ENCODE measurements at places on chromosomes 6 and 20. TPM values are rescaled to one million over a fixed set of nuclear protein-coding genes. Genes with fewer than 3 reads are reported as not detected.

The ZNF831 gene
- total RNA-seq: 0.18 TPM

The BPIFB2 gene
- not detected for total RNA-seq

The ATP9A gene
- total RNA-seq: 39.4 TPM

The ZBTB12 gene
- 2.7 TPM for total RNA-seq

The CAGE1 gene
- total RNA-seq: 0.04 TPM

The BPIFB4 gene
- total RNA-seq: 0.09 TPM

The LINC00237 gene
- total RNA-seq: 0.18 TPM

The PDE7B gene
- total RNA-seq: 10.3 TPM

The MCHR2 gene
- total RNA-seq: not detected

The YWHAB gene
- 62.7 TPM for total RNA-seq

The KCNK15 gene
- 0.27 TPM for total RNA-seq

The MCCD1 gene
- total RNA-seq: not detected

The WFDC10B gene
- not detected for total RNA-seq

The PTK6 gene
- not detected for total RNA-seq

The BMP6 gene
- total RNA-seq: 1.3 TPM

The SLX4IP gene
- total RNA-seq: 4.4 TPM

The NFATC2 gene
- total RNA-seq: 3.8 TPM

The EYA2 gene
- 1.5 TPM for total RNA-seq

The CSTF1 gene
- 30.9 TPM for total RNA-seq

The GTF2H4 gene
- total RNA-seq: 15.5 TPM

The CCN5 gene
- total RNA-seq: 0.18 TPM

The MATN4 gene
- total RNA-seq: 0.58 TPM

The SIRPB1 gene
- 0.13 TPM for total RNA-seq

The SSTR4 gene
- not detected for total RNA-seq

The ARFGEF3 gene
- total RNA-seq: 1.1 TPM

The HSF2 gene
- total RNA-seq: 30.8 TPM

The RBM24 gene
- total RNA-seq: 157 TPM

The ZNF391 gene
- total RNA-seq: 3.0 TPM

The RBPJL gene
- not detected for total RNA-seq

The HNF4A gene
- total RNA-seq: under 0.01 TPM

The FRK gene
- total RNA-seq: 0.40 TPM

The THBD gene
- 5.1 TPM for total RNA-seq

The PPP1R3G gene
- 2.6 TPM for total RNA-seq

The TGM3 gene
- total RNA-seq: 0.49 TPM

The CST5 gene
- not detected for total RNA-seq

The PCMTD2 gene
- total RNA-seq: 41.4 TPM

The RAMACL gene
- 0.71 TPM for total RNA-seq

The HLA-DPB1 gene
- 12.1 TPM for total RNA-seq

The KCNQ5 gene
- 0.44 TPM for total RNA-seq

The CDSN gene
- not detected for total RNA-seq

All from muscle of leg (tissue), 16 donors.